ENCODE measurements at places on chromosomes 1 and 21.
A peak's percentile ranks its signal among the peaks of the same experiment; 100 is the strongest.

DNA sequence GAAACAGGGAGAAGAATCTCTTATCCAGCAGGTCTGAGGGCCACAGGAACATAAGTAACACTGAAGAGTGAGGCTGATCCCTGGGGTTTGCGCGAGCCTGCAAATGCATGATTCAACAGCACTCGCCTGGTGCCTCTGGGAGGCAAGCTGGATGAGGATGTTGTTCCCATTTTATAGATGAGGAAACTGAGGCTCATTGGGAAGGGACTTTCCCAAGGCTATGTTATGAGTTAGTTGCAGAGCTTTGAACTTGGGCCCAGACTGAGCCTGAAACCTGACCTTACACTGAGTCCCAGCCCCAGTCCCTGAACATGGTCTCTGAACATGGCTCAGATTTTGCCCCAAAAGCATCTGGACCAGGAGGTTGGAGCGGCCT lies 27.7 kb upstream of the POU3F1 start:
- no peak for DNase-seq

DNA sequence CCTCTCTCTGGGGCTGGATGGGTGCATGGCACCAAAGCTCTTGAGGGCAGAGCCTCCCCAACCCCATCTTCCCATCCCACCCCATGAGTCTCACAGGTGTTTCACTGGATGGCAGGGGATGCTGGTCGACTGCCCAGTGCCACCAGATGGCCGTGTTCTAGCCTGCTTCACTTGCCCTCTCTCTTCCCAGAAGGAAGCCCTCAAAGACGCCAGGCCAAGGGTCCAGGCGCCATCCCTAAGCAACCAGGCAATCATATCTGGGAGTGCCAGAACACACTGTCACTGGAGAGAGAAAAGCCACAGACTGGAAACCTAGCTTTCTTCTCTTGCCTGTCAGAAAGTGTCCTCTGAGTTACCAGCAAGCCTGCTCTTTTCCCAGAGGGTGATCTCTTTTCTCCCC lies 26.7 kb downstream of the PIGM start:
- no peak for DNase-seq

DNA sequence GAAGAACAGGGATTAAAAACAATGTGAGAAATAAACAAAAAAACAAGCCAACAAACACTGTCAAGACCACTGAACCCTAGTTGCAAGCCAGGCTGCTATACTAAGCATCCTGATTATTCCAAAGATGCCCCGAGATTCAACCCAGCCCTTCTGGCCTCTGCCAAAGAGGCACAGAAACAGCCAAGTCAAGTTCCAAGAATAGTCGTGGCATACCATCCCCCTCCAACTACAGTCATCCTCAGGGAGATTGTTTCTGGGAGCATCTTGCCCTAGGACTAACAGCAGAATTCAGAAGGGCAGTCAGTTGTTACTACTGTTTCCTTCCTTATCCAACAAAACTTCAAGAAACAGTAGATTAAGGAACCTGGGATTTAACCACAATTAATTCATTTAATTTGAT lies 52.3 kb downstream of the ABL2 start:
- no peak for DNase-seq

DNA sequence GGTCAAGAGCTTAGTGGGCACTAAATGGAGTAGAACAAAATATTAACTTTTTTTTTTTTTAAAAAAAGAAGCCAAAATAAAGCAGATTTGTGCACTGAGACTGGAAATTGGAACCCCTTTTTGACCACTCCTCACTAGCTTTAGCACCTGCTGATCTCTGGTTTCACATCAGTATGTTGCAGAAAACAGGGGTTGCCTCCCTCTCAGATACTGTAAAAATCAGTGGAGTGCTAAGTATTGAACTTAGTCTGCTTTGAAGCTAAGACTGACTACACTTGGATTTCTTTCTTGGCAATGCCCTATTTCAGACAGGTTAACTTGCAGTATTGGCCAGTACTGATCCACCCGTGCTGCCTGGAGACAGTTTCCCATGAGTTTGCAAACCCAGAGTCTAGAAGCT lies 2.7 kb upstream of the KIAA0040 start:
- no peak for DNase-seq

- no peak for DNase-seq
Observed at GRCh38 chr1:230792691-230793462, 45.7 kb downstream of the CAPN9 start.

DNA sequence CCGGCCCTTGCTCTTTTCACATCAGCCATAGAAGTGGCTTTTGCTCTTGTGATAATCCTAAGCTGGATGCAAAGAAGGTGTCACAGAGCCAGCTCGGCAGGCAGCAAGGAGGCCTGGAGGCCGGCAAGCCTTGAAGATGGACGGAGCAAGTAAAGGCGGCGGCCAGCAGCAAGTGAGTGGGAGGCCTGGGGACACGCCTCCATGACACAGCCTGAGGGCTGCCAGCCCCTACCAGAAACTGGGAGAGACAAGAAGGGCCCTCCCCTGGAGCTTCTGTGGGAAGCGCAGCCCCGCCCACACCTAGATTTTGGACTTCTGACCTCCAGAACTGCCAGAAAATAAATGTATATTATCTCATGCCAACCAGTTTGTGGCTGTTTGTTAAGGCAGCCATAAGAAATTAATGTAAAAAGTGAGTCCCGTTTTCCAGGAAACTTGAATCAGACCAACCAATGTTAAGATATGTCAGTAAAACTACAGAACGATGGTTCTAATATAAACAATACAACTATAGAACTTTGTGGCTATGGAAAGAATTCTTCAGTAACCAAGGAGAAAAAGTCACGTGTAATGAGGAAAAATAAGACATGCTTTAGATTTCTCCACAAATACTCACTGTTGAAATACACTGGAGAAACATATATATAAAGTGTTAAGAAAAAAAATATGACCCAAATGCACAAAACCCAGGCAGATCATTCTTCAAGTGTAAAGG lies 49.9 kb downstream of the BACE2 start:
- no peak for DNase-seq

GRCh38 chr1:43052786-43053439 lies 94.2 kb upstream of the SLC2A1 start:
- DNase-seq: no peak

DNA sequence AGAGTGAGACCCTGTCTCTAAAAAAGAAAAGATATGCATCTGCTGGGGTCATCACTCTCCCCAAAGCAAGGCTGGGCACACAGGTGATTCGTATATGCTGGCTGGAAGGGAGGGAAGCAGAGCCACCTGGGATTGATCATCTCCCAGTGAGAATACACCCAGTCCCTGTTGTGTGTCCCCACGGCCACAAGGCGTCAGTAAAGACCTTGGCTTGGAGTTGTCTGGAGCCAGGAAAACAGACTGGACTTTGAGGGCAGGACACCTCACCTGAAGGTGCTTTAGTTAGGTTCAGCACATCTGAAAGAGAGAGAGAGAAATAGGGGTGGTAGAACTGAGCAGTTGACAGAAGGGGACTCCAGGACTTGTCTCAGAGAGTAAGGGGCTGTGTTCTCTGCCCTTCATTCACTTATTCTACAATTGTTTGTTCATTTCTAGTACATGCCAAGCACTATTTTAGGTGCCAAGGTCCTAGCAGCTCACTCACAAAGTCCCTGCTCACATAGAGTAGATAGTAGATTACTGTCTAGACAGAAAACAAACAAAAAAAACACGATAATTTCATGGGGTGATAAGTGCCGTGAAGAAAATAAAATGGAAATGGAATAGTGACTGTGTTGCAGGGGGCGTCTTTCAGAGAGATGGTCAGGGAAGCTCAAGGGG lies 13.5 kb downstream of the CITED4 start:
- no peak for DNase-seq

GRCh38 chr1:8404460-8405370 lies 86.8 kb downstream of the SLC45A1 start:
- no peak for DNase-seq

- DNase-seq: no peak
Observed at GRCh38 chr1:94542088-94542870, 720 bp upstream of the F3 start.

DNA sequence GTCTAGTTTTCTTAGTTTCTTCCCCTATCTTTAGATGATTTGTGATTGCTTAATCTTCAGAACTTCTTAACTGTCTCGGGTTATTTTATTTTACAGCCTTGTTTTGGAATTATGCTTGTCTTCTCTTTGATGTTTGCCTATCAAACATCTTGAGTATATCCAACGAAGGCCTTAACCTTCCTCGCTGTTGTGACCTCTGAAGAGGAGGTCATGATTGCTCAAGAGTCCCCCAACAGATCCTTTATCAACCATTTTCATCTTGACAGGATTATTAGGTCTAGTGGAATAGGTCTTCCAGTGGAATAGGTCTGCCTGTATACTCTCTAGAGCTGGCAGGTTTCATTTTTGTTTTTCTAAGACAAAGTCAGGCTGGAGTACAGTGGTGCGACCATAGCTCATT lies 45.7 kb downstream of the UBE4B start:
- no peak for DNase-seq

GRCh38 chr1:119318466-119319309 lies 49.9 kb upstream of the HAO2 start:
- DNase-seq: no peak

DNA sequence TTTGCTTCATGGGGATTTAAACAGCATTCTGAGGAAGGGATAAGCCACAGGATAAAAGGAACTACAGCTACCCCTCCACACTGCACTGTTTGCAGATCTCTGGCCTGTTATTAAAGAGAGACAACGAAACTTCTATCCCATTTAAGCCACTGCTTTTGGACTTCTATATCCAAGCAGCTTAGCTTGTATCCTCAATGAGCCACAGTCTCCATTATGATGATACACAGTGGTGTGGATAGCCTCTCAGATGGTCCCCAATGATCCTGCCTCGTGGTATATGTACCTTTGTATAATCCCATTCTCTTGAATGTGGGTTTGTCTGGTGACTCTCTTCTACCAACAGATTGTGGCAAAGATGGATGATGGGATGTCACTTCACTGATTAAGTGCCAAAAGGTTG lies 36.0 kb upstream of the MARK1 start:
- DNase-seq: no peak

GRCh38 chr1:36051821-36052220 lies 32.1 kb upstream of the TEKT2 start:
- no peak for DNase-seq

GRCh38 chr1:192442736-192443135 lies 125.9 kb downstream of the RGS21 start:
- no peak for DNase-seq

DNA sequence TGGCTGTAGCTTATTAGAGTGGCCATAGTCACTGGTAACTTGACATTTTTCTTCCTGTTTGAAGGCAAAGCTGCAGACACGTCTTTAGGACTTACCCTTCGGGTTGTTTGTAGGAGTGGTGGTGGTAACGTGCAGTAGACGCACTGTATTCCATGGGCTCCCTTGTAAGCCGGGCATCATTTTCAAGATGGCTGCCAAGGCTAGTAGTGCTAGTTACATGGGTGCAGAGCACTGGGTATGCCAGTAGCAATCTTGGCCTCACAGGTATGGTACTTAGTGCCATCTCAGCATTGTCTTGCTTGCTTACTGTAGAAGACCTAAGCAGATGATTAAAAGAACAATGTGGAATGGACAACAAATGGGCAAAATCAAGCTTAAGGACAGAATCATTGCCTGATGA lies 1.9 kb downstream of the YBX1 start:
- DNase-seq: no peak

- DNase-seq: peak; percentile 10
Observed at GRCh38 chr1:153429266-153430165, 13.2 kb downstream of the S100A7A start.

DNA sequence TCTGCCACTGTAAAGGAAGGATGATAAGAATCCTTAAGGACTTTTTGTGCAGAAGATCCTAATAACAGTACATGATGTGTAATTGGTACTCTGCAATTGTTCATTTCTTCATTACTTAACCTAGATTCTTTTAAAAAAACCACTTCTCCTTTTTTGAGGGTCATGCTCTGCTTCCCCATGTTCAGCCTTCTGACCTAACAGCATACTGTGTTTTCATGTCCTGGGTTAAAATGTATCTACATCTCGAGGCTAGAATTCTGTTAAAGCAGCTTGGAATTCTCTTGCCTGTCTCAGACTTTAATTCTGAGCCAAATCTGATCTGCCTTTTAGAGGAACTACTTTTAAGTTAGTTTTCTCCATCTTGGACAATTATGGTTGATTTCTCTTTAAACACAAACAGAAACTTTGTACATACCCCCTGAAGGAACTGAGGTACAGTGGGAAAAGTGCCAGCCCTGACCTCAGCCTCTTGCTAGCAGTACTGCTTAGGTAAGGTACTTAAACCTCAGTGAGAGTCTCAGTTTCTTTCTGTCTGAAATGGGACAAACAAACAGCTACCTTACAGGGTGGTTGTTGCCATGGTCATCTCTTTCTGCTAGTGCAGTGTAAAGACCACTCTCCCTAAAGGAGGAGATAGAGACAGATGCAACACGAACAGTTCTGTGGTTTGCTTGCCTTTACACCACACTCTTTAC lies 103.2 kb upstream of the DYNLT5 start:
- DNase-seq: no peak

- no peak for DNase-seq
Observed at GRCh38 chr1:239819096-239819495, 272.6 kb upstream of the FMN2 start.
